BJ (cell line): ENCODE measurements at places on chromosomes 4 and X.

GRCh38 chr4:74133786-74134499, 24.0 kb upstream of the MTHFD2L start:
- DNase-seq = no peak

DNA sequence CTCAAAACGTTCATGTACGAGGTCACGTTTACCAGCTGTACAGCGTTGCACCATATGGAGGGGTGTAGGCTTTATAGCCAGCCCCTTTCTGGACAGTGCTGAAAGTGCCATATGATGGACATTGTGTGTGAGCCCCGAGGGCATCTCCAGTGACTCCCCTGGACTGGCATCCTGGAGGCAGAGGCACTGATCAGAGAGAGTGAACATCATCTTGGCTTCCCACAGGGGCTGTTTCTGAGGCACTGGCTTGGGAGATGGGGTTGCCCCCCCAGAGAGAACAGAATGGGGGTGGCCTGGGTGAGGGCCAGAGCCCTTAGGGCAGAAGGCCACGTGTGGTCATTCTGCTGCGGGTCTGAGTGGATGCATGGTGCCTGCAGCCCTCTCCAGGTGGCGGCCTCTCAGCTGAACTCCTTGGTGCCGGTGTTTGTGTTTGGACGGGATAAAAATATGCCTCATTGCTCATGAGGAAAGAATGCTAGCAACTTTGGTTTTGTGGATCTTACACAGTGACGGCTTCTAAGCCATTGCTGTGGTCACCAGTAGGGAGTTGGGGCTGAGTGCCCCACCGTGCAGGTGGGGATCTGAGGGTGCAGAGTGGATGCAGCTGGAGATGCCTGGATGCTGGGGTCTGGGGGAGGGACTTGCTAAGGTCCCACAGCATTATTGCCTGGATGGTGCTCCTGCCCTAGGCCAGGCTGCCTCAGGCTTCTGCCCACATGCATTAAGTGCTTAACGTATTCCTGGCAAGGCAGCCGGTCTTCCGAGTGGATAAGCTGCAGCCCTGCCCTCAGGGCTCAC, 3.4 kb downstream of the WFS1 start:
- peak; percentile 49 for DNase-seq

DNA sequence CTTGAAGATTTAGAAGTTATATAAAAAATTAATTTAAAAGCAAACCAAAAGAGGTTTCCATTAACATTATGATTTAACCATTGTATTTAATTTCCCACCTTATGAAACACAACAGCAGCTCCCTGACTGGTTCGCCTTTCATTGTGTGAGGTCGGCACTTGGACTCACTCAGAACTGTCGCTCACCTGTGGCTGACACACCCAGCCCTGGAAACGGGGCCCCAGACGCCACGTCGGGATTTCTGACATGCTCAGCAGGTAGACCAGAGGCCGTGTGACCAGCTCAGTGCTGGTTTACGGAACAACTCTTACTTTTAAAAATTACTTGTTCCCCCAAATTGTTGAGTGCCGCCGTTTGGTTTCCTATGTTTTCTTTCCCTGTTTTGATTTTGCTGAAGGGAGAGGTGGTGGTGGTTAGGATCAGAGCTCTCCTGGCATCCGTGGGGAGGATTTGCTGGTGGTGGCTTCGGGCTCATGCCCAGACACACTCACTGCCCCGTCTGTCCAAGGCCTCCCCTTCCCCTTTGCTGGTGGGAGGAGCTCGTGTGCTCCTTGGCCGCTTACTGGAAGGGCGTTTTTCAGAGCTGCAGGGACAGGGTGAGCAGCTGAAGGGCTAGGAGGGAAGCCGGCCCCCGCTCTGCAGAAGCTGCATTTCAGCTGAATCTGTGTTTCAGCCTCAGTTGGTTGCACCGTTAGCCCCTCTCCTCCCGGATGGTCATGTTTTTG, 59.2 kb downstream of the CPLX1 start:
- no peak for DNase-seq

GRCh38 chrX:10507181-10507580, 113.2 kb downstream of the MID1 start:
- DNase-seq = no peak

GRCh38 chr4:88846206-88846790, 148.7 kb upstream of the NAP1L5 start:
- DNase-seq = no peak

GRCh38 chrX:13397878-13398818, 78.3 kb upstream of the ATXN3L start:
- peak; percentile 97 for DNase-seq

GRCh38 chr4:3765271-3766035, 732 bp upstream of the ADRA2C start:
- no peak for DNase-seq

DNA sequence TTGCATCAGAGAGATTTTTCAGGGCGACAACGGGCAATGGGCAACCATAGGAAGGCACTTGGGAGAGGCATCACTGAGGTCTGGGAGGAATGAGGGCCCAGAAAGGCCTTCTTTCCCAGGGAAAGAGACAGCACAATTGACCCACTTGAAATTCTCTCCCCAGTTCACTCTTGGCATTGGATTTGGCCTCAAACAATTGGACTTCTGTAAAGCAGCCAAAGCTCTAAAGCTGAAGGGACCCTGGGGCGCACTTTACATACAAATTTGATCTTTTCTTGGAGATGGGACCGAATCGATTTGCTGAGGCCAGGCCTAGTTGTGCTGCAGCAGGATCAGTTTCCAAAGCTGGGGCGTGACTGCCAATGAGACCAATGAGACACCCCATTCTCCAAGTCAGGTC, 3.2 kb downstream of the ARHGAP36 start:
- no peak for DNase-seq

- DNase-seq = no peak
Observed at GRCh38 chr4:155762334-155762733, 3.5 kb downstream of the GUCY1B1 start.

GRCh38 chrX:74449322-74449936, 28.1 kb downstream of the SLC16A2 start:
- DNase-seq = no peak
